HEK293T (cell line): ENCODE measurements at places on chromosomes 12 and 14.

- DNase-seq: no peak
Measured at GRCh38 chr12:131728720-131729119, 17.8 kb downstream of the SFSWAP start.

DNA sequence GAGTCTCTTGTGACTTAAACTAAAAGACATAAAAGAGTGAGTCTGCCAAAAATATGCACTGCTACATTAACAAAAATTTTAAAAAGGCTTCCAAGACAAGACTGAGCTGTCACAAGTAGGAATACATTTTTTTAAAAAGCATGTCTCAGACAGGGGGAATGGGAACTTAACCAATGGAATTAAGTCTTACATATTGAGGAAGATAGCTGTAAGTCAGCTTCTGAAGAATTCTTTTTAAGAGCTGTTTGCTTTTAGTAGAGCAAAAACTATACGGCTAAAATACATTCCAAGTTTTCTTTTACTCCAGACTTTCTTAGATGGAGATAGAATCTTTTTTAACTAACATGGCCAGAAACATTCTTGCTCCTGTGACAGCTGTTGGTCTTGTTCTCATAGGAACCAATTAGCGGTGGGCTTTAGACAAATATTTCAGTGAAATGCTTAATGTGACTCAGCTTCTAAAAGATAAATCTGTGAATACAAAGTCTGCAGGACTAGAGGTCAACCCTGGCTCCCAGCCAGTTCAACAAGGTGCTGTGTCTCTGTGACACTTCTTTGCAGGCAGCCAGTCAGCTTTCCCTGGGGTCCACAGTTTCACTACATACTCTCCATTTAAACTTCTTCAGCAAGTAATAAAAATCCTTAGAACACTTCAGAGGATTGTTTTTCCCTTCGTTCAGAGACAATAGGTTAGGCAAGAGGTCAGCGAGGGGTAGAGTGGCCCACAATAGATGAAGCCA is 187.6 kb downstream of the NAV3 start:
- DNase-seq: no peak

DNA sequence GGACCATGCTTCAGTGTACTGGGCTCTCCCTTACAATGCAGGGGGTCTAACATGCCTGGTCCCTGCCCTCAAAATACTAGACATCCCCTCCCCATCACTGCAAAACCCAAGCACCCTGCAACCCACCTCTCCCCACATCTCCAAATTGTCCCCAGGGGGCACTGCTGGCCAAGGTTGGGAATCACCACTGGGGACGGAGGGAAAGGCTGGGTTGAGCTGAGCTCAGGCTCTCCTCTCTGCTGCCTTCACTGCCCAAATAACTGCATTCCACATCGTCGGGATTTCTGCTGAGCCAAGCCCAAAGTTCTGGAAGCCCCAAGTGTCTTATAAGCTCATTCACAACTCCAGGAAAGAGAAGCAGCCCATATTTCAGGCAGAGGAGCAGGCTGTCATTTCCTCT is 69.6 kb downstream of the NT5DC3 start:
- peak; percentile 46 for DNase-seq

DNA sequence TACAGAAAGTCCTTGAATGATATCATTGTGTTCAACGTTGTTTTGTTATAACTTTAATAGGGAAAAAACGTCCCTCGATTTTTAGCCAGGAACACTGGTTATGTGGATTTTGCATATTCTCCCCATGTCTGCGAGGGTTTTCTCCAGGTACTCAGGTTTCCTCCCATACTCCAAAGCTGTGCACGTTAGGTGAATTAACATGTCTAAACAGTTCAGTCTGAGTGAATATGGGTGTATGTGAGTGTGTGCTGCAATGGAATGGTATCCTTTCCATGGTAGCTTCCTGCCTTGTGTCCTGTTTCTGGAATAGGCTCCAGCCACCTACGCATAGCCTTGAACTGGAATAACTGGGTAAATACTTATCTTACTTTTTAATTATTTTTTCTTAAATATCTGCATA is 810.8 kb upstream of the ATXN7L3B start:
- no peak for DNase-seq

DNA sequence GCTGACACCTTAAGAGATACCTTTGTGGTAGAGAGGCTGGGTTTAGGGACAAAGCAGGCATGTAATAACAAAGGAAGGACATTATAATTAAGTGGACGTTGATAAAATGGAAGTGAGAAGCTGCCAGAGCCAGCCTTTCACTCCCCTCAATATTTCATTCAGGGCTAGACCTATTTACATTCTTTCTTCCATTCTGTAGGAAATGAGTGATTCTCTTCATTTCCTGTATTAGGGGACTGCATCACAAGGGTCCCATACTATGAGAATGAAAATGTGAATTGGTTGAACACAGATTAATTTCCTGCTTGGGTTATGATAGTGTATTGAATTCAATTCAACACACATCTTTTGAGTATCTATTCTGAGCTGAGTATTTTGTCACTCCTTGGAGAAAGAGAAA is 143.0 kb downstream of the OTOGL start:
- DNase-seq: no peak

- DNase-seq: no peak
Measured at GRCh38 chr14:75459099-75459741, 31.4 kb downstream of the JDP2 start.

GRCh38 chr12:80862531-80862930 is 75.2 kb downstream of the LIN7A start:
- DNase-seq: no peak

- DNase-seq: peak; percentile 19
Measured at GRCh38 chr12:57127101-57127725, 1.1 kb upstream of the LRP1 start.

- DNase-seq: no peak
Measured at GRCh38 chr12:124605150-124605882, 37.9 kb upstream of the NCOR2 start.

DNA sequence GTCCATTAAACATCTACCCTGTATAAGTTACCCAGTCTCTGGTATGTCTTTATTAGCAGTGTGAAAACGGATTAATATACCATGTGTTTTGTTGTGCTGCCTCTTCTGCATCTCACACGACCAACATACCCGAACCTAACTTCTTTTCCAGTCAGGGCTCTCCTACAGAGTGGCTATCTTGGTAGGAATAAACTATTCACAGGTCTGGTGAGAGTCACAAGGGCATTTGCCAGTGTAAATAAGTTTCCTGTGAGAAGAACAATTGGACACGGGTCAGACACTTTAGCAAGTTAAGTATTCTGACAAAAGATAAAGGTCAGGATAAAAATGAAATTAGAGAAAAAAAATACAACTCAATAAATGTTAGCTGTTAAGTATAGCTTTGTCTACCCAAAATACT is 60.9 kb downstream of the MYF5 start:
- DNase-seq: no peak

DNA sequence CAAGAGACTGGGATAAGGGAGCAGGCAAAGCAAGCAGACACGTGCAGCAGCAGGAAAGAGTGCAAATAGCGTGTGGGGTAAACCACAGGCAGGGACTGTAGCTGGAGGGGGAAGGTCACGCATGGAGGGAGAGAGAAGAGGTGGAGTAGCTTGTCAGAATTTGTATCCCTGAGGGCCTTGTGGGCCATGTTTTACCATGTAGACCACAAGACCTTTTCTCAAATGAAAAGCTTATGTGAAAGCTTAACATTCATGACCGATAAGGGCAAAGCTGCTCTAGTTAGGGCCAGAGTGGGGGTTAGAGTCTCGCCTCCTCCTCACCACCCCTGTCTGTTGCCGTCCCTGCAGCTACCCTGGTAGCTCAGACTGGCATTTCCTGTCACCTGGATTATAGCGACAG is 152.9 kb upstream of the E2F7 start:
- DNase-seq: no peak

GRCh38 chr14:81275305-81276072 is 54.7 kb upstream of the GTF2A1 start:
- DNase-seq: no peak

GRCh38 chr14:64826845-64827244 is 52.9 kb downstream of the SPTB start:
- no peak for DNase-seq

- no peak for DNase-seq
Measured at GRCh38 chr14:40374221-40374620, 942.0 kb upstream of the FBXO33 start.

GRCh38 chr14:35287431-35288013 is 4.7 kb upstream of the PSMA6 start:
- DNase-seq: no peak

GRCh38 chr12:54035568-54036264 is 2.9 kb downstream of the HOXC5 start:
- no peak for DNase-seq

- no peak for DNase-seq
Measured at GRCh38 chr12:105226219-105226618, 9.8 kb downstream of the APPL2 start.

- no peak for DNase-seq
Measured at GRCh38 chr14:90421001-90421631, 24.3 kb downstream of the CALM1 start.

- DNase-seq: no peak
Measured at GRCh38 chr14:32211068-32211404, 8.0 kb upstream of the RNU6-8 start.

DNA sequence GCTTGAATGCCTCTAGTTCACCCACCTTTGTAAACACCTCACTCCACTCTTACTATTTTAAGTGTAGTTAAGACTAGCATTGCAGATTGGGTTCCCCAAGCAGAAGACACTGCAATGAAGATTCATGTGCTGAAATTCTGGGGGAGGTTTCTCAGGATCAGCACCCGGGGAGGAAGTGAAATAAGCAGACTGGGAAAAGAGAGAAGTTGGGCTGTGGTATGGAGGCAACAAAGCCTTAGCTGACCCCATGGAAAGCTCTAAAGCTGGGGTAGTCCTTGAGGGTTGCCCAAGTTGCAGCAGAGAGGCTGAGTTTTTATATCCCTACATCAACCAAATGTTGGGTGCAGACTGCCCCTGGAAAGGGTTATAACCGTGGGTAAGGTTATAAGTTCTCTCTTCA is 23.9 kb upstream of the IGF1 start:
- DNase-seq: no peak

DNA sequence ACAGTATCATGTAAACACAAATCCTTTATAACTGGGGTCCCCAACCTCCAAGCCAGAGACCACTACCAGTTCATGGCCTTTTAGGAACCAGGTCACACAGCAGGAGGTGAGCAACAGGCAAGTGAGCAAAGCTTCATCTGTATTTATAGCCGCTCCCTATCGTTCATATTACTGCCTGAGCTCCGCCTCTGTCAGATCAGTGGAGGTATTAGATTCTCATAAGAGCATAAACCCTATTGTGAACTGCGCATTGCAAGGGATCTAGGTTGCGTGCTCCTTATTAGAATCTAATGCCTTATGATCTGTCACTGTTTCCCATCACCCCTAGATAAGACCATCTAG is 49.9 kb downstream of the LRP6 start:
- no peak for DNase-seq

DNA sequence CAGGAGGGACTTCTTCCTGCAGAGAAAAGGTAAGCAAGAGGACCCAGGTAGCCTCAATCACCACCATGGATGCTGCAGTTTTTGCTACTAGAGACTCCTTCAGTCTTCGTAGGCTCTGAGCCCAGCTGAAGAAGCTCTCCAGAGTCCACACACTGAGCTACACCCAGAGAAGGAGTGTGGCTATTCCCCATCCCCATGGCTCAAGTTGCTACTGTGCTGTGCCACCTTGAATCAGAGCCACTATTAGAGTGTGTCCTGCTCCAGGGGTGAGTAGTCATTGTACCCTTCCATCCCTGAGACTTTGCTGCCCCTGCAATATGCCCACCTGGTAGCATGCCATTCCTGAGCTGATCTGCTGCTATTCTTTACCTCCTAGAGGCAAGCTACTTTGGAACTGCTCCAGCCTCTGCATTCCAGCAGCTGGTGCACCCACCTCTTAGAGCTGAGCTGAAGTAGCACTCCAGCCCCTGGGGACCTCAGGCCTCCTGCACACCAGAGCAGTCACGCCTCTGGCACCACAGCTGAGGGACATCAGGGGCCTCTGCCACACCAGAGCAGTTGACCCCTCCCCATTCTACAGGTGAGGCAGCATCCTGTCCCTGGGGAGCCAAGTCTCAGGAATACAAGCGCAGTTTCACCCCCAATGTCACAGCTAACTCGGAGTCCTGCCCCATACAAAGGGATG is 213.0 kb downstream of the TRHDE start:
- no peak for DNase-seq

- no peak for DNase-seq
Measured at GRCh38 chr12:70787612-70788011, 132.9 kb downstream of the PTPRR start.

- peak; percentile 43 for DNase-seq
Measured at GRCh38 chr12:89016970-89017778, 335.1 kb downstream of the DUSP6 start.

DNA sequence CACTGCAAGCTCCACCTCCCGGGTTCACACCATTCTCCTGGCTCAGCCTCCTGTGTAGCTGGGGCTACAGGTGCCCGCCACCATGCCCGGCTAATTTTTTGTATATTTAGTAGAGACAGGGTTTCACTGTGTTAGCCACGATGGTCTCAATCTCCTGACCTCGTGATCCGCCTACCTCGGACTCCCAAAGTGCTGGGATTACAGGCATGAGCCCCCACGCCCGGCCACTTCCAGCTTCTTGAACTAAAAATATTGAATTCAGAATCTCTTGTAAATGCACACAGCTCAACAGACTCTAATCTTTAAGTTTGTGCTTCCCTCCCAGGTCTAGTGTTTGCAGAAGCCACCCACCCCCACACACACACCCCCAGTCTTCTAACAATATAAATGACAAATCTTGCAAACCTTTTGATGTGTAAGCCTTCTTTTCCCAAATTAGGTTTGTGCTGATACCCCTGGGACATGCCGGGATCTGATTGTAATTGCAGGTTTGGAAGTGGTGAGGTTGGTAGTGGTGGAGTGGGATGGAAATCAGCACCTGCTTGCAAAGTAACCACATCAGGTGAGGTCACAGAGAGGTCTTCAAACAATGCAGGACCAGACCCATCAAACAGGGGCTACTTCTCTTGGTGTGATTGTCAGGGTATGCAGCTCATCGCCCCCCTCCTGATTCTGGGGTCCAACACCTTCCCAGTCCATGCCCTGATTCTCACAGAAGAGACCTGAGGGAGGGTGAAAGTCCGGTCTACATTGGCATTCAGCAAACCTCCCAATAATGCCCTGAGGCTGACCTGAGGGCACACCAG is 51.4 kb upstream of the GPR132 start:
- DNase-seq: no peak

GRCh38 chr12:19620222-19620621 is 180.9 kb downstream of the AEBP2 start:
- no peak for DNase-seq

DNA sequence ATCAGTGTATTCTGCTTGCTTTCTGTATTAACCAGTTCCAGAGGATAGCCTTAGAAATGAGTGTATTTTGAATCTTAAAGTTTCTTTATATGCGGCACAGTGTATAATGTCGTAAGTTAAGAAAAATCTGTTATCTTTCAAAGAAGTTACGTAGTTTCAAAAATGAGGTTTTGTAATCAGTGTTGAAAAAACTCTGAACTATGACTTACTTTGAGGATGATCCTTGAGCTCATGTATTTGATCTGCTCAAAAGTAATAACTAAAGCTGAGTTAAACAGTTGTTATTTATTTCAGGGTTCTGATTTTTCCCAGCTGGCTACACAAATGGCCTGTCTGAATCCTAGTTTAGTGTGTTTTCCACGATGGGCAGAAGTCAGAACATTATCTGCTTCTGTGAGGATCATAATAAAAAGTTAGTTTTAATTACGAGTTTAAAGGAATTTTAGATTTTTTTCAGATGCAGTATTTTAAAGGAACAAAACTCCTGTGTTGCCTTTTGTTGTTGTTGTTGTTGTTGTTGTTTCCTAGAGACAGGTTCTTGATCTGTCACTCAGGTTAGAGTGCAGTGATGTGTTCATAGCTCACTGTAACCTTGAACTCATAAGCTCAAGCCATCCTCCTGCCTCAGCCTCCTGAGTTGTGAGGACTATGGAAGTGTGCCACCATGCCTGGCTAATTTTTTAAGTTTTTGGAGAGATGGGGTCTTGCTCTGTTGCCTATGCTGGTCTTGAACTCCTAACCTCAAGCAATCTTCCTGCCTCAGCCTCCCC is 52.9 kb downstream of the GPATCH2L start:
- no peak for DNase-seq
